Right renal cortex interstitium (tissue), 3 donors: ENCODE measurements at places on chromosomes 11 and 22. TPM values are rescaled to one million over a fixed set of nuclear protein-coding genes. Genes with fewer than 3 reads are reported as not detected.

DNA sequence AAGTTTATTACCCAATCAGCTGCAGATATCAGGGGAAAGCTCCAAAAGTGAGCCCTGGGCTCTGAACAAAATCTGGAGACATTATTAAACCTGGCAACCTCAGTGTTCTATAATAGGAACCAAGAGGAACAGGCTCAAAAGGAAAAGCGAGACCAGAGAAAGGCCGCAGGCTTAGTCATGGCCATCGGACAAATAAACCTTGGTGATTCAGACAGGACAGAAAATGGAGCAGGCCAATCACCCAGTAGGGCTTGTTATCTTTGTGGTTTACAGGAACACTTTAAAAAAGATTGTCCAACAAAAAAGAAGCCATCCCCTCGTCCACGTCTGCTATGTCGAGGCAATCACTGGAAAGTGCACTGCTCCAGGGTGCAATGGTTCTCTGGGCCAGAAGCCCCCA, 7.7 kb upstream of the PANX1 start:
- no peak for DNase-seq

- DNase-seq = no peak
Measured at GRCh38 chr22:40553014-40553554, 83.4 kb downstream of the MRTFA start.

DNA sequence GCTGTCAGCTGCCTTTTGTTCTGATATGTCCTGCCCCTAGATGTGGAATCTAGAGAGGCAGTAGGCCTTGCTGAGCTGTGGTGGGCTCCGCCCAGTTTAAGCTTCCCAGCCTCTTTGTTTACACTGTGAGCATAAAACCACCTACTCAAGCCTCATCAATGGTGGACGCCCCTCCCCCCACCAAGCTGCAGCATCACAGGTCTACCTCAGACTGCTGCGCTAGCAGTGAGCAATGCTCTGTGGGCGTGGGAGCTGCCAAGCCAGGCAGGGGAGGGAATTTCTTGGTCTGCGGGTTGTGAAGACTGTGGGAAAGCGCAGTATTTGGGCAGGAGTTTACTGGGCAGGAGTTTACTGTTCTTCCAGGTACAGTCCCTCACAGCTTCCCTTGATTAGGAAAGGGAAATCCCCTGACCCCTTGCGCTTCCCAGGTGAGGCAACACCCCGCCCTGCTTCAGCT, 98.5 kb downstream of the SMCO4 start:
- DNase-seq = peak; percentile 23

DNA sequence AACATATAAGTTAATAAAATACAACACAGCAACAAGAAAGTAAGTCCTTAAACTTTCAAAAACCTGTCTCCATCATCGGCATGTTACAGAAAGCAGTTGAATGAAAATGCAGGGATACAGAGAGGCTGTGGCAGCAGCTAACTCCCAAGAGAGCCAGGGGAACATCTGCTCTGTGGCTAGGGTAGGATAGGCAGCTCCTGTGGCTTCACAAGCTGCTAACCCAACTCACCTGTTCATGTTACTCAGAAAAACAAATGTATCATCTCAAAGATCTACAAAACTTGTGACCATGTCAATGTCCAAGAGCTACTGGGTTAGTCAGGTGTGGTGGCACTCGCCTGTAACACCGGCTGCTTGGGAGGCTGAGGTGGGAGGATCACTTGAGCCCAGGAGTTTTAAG, 15.2 kb upstream of the PLAAT3 start:
- no peak for DNase-seq

GRCh38 chr11:10728789-10729472, 22.1 kb upstream of the CTR9 start:
- no peak for DNase-seq

- DNase-seq = no peak
Measured at GRCh38 chr11:92558323-92558722, 333.7 kb downstream of the FAT3 start.

GRCh38 chr11:6656936-6657335, 1.3 kb upstream of the DCHS1 start:
- DNase-seq = no peak

GRCh38 chr22:27459999-27460398, 341.6 kb downstream of the MN1 start:
- DNase-seq = no peak

GRCh38 chr11:44387825-44388224, 77.9 kb upstream of the ALX4 start:
- DNase-seq = no peak

DNA sequence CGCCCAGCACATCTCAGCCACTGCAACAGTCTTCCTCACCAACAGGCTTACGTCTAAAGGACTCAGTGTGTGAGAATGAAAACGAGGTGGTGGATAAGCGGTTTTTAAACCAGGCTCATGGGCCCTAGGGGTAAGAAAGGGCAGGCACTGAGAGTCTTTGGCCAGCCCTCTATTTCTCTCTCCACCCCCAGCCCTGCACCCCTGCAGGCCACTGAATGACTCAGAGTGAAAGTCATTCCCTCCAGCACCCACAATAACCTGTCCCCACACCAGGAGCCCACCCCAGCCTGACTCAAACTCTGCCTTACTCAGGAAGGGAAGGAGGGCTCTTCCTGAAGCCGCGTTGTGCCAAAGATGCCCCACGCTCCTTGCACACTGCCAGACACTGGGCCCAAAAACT, 72.0 kb downstream of the LARGE1 start:
- DNase-seq = no peak

- DNase-seq = no peak
Measured at GRCh38 chr11:19963697-19964387, 196.4 kb downstream of the DBX1 start.

DNA sequence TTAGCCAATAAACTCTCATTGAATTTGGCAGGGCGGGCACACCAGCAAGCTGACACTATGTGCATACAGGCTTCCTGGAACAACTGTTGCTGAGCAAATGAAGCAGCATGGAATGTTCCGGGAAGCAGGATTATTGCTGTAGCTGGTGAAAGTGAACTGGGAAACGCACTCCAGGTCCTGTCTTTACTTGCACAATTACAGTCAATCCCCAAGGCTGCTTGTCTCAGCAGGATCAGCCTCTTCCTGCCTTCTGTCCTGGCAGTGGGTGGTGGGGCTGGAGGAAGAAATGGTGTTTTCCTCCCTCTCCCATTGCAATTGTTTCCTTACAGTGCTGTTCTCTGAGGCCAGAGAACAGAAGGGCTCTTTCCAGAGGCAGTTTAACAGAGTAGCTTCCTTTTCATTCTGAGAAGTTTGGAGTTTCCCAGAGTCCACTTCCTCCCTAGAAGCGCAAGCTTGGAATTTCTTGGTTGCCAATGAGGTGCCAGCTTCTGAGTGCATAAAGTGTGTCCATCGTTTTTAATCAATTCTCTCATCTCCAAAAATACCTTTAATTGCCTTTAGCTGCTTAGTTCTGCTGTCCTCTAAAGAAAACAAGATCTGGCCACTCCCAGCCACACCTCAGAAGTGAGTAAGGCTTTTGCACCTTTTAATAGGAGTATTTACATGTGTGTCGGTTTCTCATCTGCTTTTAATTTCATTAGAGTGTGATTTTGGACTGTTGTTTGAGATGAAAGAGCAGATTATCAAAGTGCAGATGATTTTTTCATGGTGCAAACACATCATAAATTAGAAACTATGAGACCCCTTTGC, 19.9 kb downstream of the CD44 start:
- no peak for DNase-seq

GRCh38 chr11:60125956-60126585, 37.6 kb downstream of the MS4A2 start:
- no peak for DNase-seq

GRCh38 chr11:102810950-102811660, 13.1 kb upstream of the MMP1 start:
- no peak for DNase-seq

- no peak for DNase-seq
Measured at GRCh38 chr11:9138612-9139579, 47.5 kb upstream of the SCUBE2 start.

- no peak for DNase-seq
Measured at GRCh38 chr11:15468466-15468865, 353.7 kb downstream of the INSC start.

DNA sequence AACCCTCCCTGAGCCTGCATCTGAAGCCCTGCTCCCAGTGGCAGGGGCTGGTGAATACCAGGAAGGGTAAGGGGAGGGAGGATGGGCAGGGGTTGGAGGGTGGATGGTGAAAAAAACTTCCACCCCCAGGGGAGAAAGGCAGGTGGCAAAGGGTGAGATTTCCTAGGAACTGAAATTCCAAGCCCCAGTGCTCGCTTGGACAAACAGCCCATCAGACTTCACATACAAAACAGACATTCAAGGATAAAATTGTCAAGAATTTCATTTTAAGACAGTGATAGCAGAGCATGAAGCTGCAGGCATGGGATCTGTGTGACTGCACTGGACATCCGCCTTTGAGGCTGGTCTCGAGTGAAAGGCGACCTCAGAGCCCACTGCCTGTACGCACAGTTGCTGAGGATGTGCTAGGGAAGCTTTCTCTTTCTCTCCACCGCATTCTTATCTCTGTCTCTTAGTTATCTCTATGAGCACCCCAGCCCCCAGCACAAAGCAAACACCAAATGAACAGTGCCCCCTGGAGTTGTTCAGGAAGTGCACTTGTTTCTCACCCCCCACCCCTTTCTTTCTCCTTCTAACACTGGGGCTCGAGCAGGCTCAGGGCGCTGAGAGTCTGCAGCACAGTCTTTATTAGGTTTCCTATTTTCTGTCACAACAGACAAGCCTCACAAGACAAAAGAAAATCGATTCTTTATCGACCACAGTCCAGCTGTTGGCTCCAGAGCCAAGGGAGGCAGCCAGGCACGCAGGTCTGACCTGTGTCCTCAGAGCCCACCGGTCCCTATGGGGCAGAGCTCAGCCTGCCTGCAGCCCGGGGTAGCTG, 237.3 kb upstream of the NCAM1 start:
- no peak for DNase-seq

- no peak for DNase-seq
Measured at GRCh38 chr11:59112494-59112893, 5.5 kb downstream of the FAM111B start.

DNA sequence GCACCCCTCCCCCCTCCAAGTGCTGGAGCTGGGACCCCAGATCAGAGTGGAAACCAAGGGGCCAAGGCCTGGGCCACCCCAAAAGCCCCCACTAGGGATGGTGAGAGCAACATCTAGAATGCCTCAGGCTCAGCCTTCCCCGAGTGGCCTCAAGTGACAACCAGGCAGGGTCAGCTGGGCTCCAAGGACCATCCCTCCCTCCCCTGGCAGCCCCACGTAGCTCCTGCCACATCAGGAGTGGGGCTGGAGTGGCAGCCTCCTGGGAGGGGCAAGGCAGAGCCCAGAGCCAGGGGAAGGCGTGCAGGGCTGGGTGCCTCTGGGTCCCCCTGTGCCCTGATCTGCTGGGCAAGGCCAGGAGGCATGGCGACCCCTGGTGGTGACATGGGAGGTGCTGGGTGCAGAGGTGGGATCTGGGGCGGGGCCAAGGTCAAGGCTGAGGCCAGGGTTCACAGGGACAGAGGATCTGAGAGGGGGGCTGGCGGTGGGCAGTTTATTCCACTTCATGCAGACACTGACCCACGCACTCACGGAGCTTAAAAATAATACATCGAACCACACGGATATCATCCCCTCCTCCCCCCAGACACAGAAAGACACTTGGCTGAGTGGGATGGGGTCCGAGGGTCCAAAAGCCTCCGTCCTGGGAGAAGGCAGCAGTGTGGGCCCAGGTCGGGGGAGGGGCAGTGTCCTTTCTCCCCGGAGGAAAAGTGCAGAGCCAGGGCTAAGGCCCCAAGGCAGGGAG, 15.8 kb upstream of the EHD1 start:
- DNase-seq = no peak

DNA sequence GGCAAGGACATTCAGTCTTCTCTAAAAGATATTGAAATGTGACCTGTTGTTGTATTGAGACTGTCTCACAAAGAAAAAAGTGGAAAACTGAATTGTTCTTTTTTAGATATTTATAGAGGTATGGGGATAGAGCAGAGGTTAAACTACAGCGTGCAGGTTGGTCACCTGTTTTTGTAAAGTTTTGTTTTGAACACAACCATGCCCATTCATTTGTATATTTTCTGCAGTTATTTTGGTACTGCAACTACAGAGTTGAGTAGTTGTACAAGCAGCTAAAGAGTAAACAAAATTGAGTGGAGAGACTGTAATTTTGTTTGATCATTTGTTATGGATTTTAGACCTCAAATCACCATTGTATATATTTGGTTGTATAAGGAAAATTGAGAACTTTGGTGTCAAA, 11.3 kb downstream of the EED start:
- DNase-seq = no peak

- no peak for DNase-seq
Measured at GRCh38 chr22:25497716-25498115, 66.8 kb upstream of the GRK3 start.

DNA sequence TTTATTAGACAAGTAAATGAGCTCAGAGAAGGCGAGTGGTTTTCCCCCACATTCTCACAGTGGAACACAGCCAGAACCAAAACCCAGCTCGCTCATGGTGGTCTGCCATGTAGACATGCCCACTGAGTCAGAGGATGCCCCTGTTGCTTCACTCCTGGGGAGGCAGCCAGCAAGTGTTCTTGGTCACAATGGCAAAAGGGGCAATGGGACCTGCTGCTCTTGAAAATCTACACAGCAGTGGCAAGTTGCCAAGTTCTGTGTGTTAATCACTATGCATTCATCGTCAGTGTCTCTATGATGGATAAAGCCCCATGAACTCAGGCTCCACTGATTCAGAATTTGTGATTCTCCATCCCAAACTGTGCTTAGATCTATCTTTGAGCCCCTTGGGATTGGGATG, 64.7 kb upstream of the TBCEL start:
- no peak for DNase-seq

GRCh38 chr11:29989174-29989970, 27.5 kb downstream of the KCNA4 start:
- DNase-seq = no peak

- no peak for DNase-seq
Measured at GRCh38 chr11:66612458-66612857, 4.0 kb upstream of the RBM14 start.

DNA sequence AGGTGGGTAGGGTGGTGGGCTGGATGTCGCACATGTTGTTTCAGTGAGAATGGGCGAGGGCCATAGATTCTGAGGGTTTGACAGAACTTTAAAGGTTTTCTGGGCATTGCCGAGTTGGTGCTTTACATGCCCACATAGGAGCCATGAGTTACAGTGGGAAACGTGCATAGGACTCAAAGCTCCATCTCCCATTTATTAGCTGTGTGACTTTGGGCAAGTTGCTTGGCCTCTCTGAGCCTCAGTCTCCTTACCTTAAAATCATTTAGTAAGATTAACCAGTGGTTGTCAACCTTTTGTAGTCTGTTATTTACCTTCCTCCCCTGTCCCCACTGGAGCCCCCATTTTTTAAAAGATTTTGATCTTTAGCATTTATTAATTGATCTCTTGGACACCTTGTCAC, 67.4 kb downstream of the SYT13 start:
- no peak for DNase-seq

F2 gene
- polyA plus RNA-seq = 0.25 TPM

CCDC87 gene
- polyA plus RNA-seq = 0.28 TPM

ACR gene
- polyA plus RNA-seq = 0.45 TPM

SPON1 gene
- 79.4 TPM for polyA plus RNA-seq

RASL10A gene
- 0.12 TPM for polyA plus RNA-seq

GSTT2B gene
- polyA plus RNA-seq = 17.0 TPM

BATF2 gene
- 3.1 TPM for polyA plus RNA-seq

C11orf98 gene
- polyA plus RNA-seq = 57.9 TPM

FAM83F gene
- 1.6 TPM for polyA plus RNA-seq

KCNK7 gene
- not detected for polyA plus RNA-seq

MRGPRX3 gene
- polyA plus RNA-seq = not detected

INPP5J gene
- 3.5 TPM for polyA plus RNA-seq

PNPLA5 gene
- 0.14 TPM for polyA plus RNA-seq
